ENCODE measurements at places on chromosomes 12 and 14. TPM values are rescaled to one million over a fixed set of nuclear protein-coding genes. Genes with fewer than 3 reads are reported as not detected.
A peak's percentile ranks its signal among the peaks of the same experiment; 100 is the strongest.

GRCh38 chr12:110171186-110171538, 47.0 kb downstream of the IFT81 start:
- DNase-seq = no peak

DNA sequence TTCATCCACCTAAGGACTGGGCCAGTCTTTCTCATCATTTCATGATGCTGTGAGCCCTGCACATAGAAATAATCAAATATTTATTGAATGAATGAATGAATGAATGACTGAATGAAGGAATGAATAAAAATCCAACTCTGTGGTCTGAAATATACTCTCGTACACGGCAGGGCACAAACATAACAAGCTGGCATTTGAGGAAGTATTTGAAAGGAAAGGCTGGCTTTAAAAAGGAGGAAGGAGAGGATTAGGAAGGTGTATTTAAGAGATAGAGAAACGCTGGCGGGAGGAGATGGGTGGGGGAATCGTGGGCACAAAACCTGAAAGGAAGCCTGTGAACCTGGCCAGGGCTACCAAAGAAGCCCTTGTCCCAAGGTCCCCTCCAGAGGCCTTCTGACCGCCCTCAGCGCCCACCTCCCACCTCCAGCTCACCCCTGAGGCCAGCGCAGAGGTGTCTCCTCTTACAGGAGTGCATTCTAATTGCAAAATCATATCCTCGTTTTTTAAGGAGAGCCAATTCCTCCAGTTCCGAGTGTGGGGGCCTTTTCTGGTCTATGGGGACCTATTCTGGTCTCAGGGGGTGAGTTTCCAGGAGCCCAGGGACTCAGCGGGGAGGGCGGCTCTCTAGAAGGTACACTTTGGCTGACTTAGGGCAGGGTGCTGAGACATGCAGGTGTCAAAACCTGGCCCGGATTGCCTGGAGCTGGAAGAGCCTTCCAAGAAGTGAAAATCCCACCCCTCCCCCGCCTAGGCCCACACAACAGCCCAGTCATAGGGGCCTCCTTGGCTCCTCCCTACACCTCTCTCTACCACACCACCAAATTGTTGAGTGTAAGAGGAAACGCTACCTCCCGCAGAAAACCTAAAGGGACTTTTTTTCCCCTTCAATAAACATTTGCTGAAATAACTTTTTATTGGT, 8.7 kb upstream of the JDP2 start:
- DNase-seq = peak; percentile 75

DNA sequence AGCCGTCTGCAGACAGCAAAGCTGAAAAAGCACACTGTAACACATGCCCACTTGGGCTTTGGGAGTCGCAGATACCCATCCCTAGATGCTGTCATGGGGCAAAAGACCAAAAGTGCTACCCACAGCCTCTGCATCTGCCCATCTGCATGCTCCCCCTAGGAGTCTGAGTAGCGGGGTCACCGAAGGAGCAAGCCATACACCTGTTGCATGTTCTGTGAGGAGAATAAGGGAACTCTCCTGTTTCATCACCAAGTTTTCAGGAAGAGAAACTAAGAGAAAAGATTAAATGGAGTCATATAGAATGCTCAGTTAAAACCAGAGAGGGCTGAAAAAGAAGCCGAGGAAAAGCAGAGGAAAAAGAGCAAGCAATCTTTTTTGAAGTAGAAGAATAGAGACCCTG, 13.7 kb upstream of the ST8SIA1 start:
- DNase-seq = no peak

DNA sequence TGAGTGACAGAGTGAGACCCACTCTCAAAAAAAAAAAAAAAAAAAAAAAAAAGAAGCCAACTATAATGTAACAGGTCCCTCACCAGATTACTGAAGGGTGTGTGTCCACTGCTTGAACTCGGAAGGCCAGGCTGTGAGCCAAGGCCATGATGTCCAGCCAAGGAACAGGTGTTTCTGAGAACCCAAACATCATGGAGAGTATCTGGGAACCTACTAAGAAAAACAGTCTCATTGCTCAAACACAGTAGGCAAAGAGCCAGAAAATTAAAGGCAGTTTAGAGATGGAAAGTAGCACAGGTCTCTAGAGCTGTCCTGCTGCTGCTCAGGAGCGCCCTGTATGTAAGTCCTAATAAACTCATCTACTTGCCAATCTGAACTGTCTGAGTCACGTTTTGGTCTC, 12.5 kb upstream of the MAP4K5 start:
- peak; percentile 82 for DNase-seq

DNA sequence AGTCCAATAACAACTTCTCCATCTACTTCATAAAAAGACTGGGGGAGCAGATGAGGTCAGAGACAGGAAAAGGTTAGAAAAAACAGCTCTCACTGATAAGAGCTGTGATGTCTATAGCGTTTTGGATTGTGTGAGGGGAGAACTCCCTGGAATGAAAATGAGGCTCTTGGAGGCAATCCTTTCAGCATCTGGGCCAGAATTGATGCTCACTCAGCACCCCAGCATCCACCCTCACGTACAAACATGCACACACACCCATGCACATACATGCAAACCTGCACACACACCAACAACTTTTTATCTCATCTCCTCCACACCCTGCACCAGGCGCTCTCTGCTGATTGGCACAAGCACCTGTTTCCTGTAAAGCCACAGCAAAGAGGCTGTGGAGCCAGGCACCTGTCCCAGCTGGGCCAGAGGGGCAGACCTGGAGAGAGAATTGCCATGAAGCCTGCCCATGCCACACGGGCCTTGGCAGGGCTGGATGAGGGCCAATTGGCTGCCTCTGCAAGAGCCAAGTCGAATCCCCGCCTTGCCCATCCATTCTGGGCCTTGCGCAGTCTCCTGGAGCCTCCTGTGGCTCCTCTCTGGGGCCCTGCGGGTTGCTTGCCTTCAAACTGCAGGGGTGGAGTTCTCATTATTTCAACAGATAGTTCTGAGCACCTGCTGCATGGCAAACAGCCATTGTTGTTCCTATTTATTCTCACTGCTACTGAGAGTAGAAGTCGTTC, 53.1 kb downstream of the SYNE3 start:
- DNase-seq = peak; percentile 52

GRCh38 chr12:116291218-116291617, 13.7 kb upstream of the MED13L start:
- no peak for DNase-seq

GRCh38 chr12:105378911-105379310, 48.4 kb downstream of the C12orf75 start:
- DNase-seq = no peak

DNA sequence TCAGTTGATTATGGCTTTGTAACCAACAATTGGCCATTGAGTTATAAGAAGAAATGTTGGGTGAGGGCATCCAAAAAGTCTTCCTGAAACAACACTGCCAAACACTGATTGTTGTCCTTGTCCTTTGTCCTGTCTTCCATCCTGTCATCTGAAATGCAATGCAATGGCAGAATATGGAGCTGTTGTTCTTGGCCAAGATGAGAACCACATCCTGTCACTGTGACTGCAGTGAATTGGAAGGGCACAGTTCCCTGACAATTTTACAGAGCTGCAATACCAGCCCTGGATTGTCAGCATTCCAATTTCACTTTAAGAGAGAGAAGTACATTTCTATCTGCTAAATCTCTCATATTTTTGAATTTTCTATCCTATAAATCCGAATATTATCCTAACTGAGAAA, 613.3 kb downstream of the FLRT2 start:
- no peak for DNase-seq

DNA sequence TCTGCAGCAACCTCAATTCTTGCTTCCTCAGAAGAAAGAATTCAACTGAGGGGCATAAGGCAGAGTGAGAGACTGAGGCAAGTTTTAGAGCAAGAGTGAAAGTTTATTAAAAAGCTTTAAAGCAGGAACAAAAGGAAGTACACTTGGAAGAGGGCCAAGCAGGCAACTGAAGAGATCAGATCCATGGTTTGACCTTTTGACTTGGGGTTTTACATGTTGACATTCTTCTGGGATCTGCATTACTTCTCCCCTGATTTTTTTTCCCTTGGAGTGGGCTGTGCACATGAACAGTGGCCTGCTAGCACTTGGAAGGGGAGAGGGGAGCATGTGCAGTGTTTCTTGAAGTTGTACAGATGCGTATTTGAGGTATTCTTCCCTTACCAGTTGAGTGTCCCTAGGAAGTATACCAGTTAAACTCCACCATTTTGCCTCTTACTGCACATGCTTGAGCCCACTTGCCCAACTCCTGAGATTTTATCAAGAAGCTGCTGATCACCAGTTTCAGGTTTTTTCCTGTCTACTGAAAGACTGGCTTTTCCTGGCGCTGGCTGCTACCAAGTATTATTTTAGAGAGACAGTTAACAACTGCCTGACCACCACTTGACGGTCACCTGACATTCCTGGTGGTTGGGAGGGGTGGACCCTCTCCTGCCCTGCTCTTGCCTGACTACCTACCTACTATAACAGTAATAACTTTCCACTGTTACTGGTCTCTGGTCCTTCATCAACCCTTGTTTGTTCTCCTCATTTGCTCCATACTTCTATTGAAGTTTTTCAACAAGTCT, 26.0 kb upstream of the TMTC2 start:
- peak; percentile 8 for DNase-seq

DNA sequence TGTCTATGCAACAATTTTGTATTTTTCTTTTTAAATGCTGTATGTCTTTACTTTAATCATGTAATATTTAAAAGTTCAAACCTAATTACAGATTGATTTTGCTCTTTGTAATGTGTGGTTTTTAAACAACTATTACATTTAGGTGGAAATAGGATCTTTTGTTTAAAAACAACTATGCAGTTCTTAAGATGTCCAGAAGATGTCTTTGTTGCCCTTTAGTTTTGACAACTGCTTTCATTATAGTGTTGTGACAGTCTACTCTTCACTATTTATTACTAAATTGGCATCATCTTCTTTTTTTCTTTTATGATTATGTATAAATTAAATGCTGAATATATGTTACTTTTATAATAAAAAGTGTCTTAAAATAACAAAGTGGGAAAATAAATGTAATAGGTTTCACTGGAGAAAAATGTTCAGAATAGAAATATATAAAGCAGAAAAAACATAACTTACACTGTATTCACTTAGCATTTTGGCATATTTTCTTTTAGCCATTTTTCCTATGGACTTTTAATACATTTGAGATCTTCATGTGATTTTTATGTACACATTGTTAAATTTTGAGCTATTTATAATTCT, 27.1 kb upstream of the PCNX4 start:
- no peak for DNase-seq

DNA sequence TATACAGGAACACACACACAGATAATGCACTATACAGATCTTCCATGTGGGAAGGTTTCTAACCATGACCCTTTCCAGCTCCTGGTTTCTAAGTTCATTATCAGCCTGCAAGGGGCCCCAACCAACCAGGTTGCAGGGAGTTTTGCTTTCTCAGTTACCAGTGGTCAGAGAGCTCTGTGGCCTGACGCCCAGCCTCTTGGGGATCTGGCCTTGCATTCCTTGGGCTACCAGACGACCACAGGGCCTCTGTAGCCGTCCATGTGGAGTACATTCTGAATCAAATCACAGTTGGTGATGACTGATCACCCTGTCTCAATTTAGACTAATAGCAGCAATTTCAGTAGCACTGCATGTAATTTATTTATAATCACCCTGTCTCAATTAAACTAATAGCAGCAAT, 47.5 kb downstream of the PAH start:
- DNase-seq = no peak

DNA sequence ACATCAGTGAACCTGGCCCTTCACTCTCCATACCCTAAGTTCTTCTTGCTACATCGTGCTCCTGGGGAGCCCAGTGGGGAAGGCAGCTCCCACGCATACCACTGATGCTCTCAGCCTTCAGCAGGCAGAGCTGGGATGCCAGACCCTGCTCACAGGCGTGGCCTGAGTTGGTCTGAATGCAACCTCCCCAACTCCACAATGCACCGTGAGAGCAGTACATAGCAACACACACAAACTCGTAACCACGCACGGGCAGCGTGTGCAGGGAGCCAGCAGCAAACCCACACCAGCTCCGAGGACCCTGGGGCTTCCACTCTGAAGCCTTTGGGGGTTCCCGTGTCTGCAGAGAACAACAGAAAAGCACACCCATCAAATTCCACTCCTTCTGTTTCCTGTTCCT, 37.3 kb downstream of the ANO2 start:
- no peak for DNase-seq

DNA sequence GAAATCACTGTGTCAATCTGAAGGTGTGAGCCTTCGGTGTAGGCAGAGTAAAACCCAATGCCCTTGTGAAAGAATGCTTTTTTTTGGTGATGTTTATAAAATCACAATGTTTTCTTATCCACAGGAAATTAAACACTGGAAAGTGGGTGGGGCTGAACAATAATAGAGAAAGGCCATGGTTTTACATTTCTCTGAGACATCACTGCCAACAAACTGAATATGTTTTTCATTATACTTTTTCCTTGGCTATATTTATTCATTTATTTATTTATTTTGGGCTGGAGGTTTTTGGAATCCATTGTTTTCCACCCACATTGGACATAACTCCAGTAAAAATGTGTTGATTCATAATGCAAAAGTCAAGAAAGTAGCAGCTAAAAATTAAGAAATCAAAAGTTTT, 16.9 kb downstream of the LRRK2 start:
- DNase-seq = no peak

GRCh38 chr12:58363971-58364370, 422.6 kb downstream of the ATP23 start:
- no peak for DNase-seq

- DNase-seq = no peak
These were observed 278.5 kb downstream of the PRKD1 start for GRCh38 chr14:29649170-29649569.

GRCh38 chr14:96895658-96896271, 98.6 kb downstream of the VRK1 start:
- no peak for DNase-seq

HNRNPA1 gene
- total RNA-seq = 211 TPM

LRTM2 gene
- not detected for total RNA-seq

AKAP5 gene
- 1.3 TPM for total RNA-seq

OAS3 gene
- 12.5 TPM for total RNA-seq

PRICKLE1 gene
- total RNA-seq = 15.1 TPM

STRN3 gene
- 49.0 TPM for total RNA-seq

CFAP73 gene
- not detected for total RNA-seq

KRT83 gene
- total RNA-seq = not detected

CCDC177 gene
- total RNA-seq = not detected

RPL36AL gene
- total RNA-seq = 205 TPM

All from stomach (tissue), 19 donors.